Activated CD8-positive, alpha-beta T cell treated with anti-CD3 and anti-CD28 coated beads, Interleukin-2, amount 10 ng/mL, durations not matched to agents 7 days and 5 days (primary cell): ENCODE measurements at places on chromosomes 4 and X.

DNA sequence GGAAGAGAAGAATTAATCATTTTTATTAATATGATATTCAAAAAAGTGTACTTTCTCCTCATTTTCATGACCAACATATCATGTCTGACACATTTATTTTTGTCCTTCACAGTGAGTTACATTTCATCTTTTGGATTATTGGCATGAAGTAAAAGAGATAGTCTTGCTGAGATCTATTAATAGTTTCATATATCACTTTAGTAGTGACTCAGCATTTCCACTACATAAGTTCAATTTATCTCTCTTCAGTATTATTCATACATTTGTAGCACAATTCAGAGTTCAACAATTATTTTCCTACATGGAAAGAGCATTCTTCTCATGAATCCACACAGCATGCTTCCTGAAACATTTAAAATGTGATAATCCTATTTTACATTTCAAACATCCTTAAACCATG lies 1461.1 kb downstream of the TECRL start:
- H3K36me3 ChIP-seq, result no peaks in the 10 kb centered on the region
- DNase-seq, result no peak
- no peaks in the 10 kb centered on the region for H3K4me1 ChIP-seq
- no peaks in the 10 kb centered on the region for H3K27me3 ChIP-seq
- no peak overlapping the region for H3K4me3 ChIP-seq
- no peak overlapping the region for H3K27ac ChIP-seq

DNA sequence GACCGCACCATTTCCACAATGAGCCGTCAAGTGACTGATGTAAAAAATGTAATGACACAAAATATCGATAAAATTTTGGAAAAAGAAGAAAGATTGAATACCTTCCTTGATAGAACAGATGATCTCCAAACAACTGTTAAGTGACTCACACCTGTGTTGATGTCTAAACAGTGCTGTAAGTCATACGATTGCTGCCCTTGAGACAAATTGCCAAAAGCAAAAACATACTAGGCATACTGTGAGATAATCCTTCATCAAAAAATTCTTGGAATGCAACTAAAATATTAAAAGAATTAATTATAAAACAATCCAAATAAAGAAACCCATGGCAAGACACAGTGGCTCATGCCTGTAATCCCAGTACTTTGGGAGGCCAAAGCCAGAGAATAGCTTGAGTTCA lies 53.4 kb downstream of the HNRNPD start:
- H3K36me3 ChIP-seq, result no peaks in the 10 kb centered on the region
- H3K4me1 ChIP-seq, result no peaks in the 10 kb centered on the region
- no peak overlapping the region for H3K4me3 ChIP-seq
- DNase-seq, result no peak

GRCh38 chr4:6701371-6701770 lies 7.7 kb downstream of the S100P start:
- H3K4me3 ChIP-seq, result no peak overlapping the region
- peak; percentile 54 for DNase-seq
- no peak overlapping the region for H3K27ac ChIP-seq

GRCh38 chrX:44828008-44828605 lies 15.7 kb upstream of the DUSP21 start:
- no peak for DNase-seq
- no peaks in the 10 kb centered on the region for H3K27me3 ChIP-seq
- H3K36me3 ChIP-seq, result no peaks in the 10 kb centered on the region
- no peak overlapping the region for H3K4me3 ChIP-seq
- no peaks in the 10 kb centered on the region for H3K4me1 ChIP-seq

- H3K27me3 ChIP-seq, result peaks cover 9% of the 10 kb centered on the region
- H3K36me3 ChIP-seq, result no peaks in the 10 kb centered on the region
- H3K27ac ChIP-seq, result no peak overlapping the region
- peak; percentile 81 for DNase-seq
- no peaks in the 10 kb centered on the region for H3K4me1 ChIP-seq
Measured at GRCh38 chr4:138680989-138681604, 334.5 kb upstream of the NOCT start.

- DNase-seq, result no peak
- H3K4me1 ChIP-seq, result no peaks in the 10 kb centered on the region
- H3K27me3 ChIP-seq, result no peaks in the 10 kb centered on the region
- H3K4me3 ChIP-seq, result no peak overlapping the region
- no peaks in the 10 kb centered on the region for H3K36me3 ChIP-seq
- no peak overlapping the region for H3K27ac ChIP-seq
Measured at GRCh38 chrX:96578781-96579180, 105.9 kb upstream of the DIAPH2 start.

- no peak overlapping the region for H3K27ac ChIP-seq
- no peaks in the 10 kb centered on the region for H3K27me3 ChIP-seq
- H3K4me3 ChIP-seq, result no peak overlapping the region
- no peak for DNase-seq
Measured at GRCh38 chr4:40548256-40548655, 81.4 kb downstream of the RBM47 start.

- no peak overlapping the region for H3K27ac ChIP-seq
- H3K4me1 ChIP-seq, result no peaks in the 10 kb centered on the region
- no peaks in the 10 kb centered on the region for H3K27me3 ChIP-seq
- DNase-seq, result no peak
- H3K36me3 ChIP-seq, result no peaks in the 10 kb centered on the region
Measured at GRCh38 chr4:2079006-2079405, 19.9 kb downstream of the NAT8L start.

DNA sequence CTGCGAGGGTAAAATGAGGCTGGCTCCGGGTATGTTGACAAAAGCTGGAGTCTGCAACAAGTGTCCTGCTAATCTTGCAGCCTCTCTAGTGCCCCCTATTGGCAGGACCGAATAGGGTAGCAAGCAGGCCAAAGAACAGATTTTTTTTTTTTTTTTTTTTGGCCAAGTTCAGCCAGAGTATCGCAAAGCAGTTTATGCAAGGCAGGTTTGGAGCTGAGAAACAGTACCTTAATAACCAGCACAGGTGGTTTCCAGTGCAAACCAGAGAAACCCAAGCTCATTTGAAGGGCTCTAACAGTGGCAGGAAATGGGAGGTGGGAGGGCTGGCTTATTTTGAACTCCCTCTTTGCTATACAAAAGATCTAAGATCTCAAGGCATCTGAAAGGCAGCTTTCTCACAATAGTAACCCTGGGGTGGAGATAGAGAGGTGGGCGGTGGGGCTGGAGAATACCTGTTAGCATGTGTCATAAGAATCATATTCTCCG lies 38.2 kb upstream of the OCIAD2 start:
- no peaks in the 10 kb centered on the region for H3K36me3 ChIP-seq
- no peak overlapping the region for H3K4me3 ChIP-seq
- peak; percentile 66 for DNase-seq

DNA sequence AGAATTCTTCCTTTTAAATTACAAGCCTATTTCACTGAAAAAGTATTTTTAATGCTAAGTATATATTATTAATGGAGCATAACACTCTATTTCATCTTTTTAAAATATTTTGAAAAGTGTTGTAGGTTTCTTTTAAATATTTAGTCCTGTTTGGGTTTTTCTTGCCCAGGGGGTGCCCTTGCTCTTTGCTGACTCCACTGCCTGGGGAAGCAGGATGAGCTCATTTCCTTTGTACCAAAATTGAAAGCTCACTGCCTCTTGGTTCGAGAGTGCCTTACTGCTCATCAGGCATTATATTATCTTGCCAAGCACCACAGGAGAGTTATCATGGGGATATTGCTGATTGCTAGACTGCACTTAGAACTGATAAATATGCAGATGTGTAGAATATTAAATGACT lies 819.2 kb downstream of the PCDH18 start:
- H3K27me3 ChIP-seq, result no peaks in the 10 kb centered on the region
- no peak for DNase-seq
- H3K27ac ChIP-seq, result no peak overlapping the region
- no peaks in the 10 kb centered on the region for H3K4me1 ChIP-seq
- no peak overlapping the region for H3K4me3 ChIP-seq

- DNase-seq, result no peak
- no peak overlapping the region for H3K4me3 ChIP-seq
- peaks cover 2% of the 10 kb centered on the region for H3K27me3 ChIP-seq
- peaks cover 15% of the 10 kb centered on the region for H3K4me1 ChIP-seq
- no peak overlapping the region for H3K27ac ChIP-seq
- no peaks in the 10 kb centered on the region for H3K36me3 ChIP-seq
Measured at GRCh38 chrX:148495176-148495575, 5.2 kb upstream of the AFF2 start.
